Dermis microvascular lymphatic vessel endothelial cell (primary cell): ENCODE measurements at places on chromosomes 13 and 19. TPM values are rescaled to one million over a fixed set of nuclear protein-coding genes. Genes with fewer than 3 reads are reported as not detected.
A peak's percentile ranks its signal among the peaks of the same experiment; 100 is the strongest.

- DNase-seq = no peak
Observed at GRCh38 chr13:82664183-82664582, 1218.1 kb downstream of the SLITRK1 start.

- DNase-seq = no peak
Observed at GRCh38 chr13:39552246-39552645, 50.7 kb downstream of the LHFPL6 start.

DNA sequence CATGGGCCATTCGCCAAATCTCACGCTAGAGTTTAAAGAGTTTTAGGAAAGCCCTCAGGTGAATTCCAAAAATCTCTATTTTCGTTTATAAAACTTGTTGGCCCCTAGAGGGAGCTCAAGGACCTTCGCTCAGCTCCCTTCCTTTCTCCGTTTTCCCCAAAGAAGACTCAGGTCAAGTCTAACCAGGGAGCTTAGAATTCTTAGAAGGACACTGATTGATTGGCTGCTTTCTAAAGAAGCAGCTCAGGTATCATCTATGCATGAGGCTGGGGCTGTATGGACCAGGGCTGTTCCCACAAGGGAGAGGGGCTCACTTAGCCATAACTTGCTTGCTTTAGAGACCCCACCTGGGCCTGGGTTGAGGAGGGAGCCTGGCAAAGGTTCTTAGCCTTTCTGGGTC lies 20.5 kb downstream of the DZIP1 start:
- DNase-seq = peak; percentile 61

The NEK5 gene
- total RNA-seq = under 0.01 and 0.13 TPM in 2 replicates
